Subcutaneous preadipocyte (primary cell): ENCODE measurements at places on chromosomes 3 and 15. TPM values are rescaled to one million over a fixed set of nuclear protein-coding genes. Genes with fewer than 3 reads are reported as not detected.

The GXYLT2 gene
- total RNA-seq, result 24.6 and 32.6 TPM in 2 replicates

The CKMT1A gene
- not detected in 2 replicates for total RNA-seq

The ZNF662 gene
- total RNA-seq, result 0.98 and 2.2 TPM in 2 replicates

The CNTN6 gene
- not detected in 2 replicates for total RNA-seq

The ACOX2 gene
- total RNA-seq, result 13.1 and 28.7 TPM in 2 replicates

The MYH15 gene
- 0.37 and 0.78 TPM in 2 replicates for total RNA-seq

The CCR9 gene
- not detected in 2 replicates for total RNA-seq
